ENCODE measurements at places on chromosomes 2 and 18.

- no peak for DNase-seq
Measured at GRCh38 chr2:119849838-119850565, 90.3 kb downstream of the PTPN4 start.

DNA sequence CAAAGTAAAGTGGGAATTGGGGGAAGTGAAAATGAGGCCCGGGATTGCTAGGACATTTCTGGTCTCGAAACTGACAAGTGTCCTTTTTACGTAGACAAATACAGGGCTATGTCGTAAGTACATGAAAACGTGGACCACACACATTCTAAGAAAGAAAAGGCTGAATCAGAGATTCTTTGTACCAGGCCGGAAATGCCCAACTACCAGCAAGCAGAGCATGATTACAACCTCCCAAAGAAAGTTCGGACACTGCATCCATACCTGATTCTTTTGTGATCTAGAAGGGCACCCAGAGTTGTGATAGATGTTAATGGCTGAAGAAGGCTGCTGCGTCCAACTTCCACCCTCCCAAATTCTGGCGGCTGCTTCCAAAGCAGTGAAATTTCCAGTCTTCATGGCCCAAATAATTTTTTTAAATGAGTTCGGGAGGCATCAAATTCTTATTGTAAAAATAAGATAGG lies 1.7 kb downstream of the RBMS1 start:
- no peak for DNase-seq

GRCh38 chr2:239929504-239929903 lies 95.6 kb downstream of the NDUFA10 start:
- no peak for DNase-seq

DNA sequence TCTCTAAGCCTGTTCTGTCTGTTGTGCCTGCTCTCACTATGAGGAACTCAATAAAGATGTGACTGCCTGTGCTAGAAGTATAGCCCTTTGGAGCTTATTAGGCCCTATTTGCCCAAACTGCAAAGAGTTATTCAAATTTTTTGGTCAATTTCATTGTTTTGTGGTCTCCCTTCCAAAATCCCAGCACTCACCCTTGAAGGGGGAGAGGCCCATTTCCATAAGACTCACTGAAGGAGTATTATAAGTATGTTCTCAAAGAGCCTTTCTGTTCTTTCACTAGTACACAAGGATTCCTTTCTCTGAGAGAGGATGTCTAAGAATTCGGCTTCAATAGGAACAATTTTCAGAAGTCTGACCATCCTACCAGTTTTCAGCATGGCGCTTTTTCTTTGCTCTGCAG lies 641.9 kb upstream of the REG3G start:
- no peak for DNase-seq

GRCh38 chr2:10441948-10442347 lies 6.2 kb downstream of the ODC1 start:
- DNase-seq, result no peak

- no peak for DNase-seq
Measured at GRCh38 chr2:147224070-147224469, 620.8 kb upstream of the ACVR2A start.

DNA sequence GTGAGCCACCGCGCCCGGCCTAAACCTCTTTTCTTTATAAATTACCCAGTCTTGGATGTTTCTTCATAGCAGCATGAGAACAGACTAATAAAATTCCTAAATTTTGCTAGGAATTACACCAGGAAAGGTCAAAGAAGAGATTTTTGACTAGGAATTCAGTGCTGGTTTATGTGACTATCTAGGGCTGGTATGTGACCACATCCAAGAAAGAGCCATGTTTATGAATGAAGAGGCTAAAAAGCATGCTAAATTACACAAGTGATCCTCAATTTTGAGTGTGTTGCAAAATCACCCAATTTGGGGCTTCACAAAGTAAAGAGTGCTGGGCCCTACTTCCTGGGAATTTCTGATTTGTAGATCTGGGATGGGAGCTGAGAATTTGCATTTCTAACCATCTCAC lies 123.6 kb downstream of the CSRNP3 start:
- DNase-seq, result no peak

DNA sequence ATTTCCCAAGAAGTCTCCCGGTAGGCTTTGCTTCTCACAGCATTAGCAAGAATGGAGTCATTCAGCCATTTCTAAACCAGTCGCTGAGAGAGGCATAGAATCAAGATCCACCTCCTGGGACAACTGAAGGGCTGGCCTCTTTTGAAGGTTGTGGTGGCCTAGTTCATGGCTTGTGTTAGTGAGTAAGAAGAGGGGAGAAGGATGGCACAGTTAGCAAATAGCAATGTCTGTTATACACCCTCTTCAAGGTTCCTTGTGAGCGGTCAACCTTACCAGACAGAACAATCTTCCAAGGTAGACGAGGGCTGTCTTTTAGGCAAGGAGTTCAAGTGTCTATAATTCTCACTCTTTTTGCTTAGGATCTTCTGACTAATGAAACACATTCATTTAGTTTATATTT lies 35.4 kb upstream of the DNAH7 start:
- DNase-seq, result no peak

- DNase-seq, result no peak
Measured at GRCh38 chr2:181374781-181375675, 82.2 kb upstream of the ITGA4 start.

- no peak for DNase-seq
Measured at GRCh38 chr18:79411614-79412526, 16.1 kb downstream of the NFATC1 start.

- DNase-seq, result no peak
Measured at GRCh38 chr2:10078704-10079265, 1.4 kb downstream of the CYS1 start.

GRCh38 chr2:7539760-7540159 lies 622.5 kb downstream of the RNF144A start:
- no peak for DNase-seq

DNA sequence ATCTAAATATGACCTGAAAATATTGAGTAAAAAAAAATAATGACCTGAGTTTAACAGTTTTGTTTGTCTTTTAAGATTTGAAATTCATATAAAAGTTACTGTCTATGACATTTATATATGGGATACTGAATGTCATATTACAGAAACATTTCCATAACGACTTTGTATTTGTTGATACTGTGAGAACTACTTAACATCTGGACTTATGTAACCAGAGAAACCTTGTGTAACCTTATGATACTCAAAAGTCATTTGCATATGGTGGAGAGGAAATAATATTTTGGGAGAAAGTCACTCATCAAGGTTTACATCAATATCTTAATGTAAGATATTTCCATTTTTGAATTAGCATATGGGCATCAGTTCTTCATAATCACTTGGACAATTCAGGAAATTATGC lies 12.6 kb downstream of the MFSD6 start:
- no peak for DNase-seq

GRCh38 chr2:128277961-128278681 lies 40.5 kb downstream of the HS6ST1 start:
- no peak for DNase-seq

DNA sequence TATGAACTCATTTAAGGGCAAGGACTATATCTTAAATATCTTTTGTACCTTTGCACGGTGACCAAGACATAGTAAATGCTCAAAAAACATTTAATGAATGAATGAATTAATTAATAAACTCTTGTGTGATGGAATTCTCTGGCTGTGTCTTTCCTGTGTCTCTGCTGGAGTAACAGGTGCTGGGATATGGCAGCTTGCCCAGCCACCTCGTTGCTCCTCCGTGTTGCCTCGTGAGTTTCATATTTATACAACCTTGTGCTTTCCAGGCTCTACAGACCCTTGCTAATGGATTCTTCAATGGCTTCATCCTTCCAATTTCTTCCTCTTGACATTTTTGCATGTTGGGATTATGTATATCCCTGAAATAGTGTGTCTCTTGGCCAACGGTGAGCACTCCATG lies 30.4 kb downstream of the CTAGE1 start:
- no peak for DNase-seq

DNA sequence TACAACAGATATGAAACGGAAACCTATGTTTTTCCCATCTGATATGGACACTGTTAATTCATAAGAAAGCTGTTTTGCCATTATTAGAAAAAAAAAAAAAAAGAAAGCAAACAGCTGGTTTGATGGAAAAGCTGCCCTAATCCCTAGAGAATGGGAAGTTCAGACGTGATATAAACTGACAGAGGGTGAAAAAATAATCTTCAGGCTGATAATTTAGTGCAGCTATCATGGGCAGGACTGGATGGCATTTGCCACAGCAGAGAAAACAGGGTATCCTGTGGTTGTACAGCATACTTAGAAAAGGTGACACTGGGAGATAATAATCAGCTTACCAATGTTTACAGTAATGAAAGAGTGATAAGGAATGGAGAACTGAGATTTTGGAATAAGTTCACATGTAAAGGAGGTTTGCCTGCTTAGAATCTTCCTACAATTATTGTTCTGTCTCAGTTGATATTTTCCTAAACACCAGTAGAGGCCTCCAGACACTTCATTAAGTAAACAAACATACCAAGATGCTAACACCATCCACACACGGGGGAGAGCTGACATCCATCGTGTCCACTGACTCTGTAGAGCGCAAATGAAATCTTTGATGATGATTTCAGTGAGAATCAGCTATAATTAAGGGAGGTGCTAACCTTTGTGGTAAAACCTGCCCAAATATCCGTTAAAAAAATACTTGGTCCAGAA lies 211.6 kb upstream of the MMADHC start:
- DNase-seq, result no peak

GRCh38 chr2:52452201-52452600 lies 1315.4 kb upstream of the CHAC2 start:
- DNase-seq, result no peak

DNA sequence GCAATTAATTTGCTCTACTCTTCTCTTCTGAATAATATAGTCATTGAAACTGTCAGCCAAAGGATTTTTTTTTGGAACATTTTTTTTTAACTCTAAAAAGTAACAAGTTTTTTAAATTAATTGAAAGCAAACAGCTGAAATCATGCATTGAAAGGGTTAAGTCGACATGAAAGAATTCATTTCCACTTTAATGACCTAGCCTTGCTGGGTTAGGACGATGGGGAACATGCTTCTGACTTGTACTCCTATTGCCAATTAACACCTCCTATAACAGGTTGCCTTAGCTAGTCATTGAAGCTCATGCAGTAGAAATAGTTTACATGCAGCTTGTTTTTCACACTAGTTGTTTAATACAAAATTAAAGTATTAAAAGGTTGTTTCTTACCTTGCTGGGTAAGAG lies 47.8 kb downstream of the PSMD14 start:
- no peak for DNase-seq

DNA sequence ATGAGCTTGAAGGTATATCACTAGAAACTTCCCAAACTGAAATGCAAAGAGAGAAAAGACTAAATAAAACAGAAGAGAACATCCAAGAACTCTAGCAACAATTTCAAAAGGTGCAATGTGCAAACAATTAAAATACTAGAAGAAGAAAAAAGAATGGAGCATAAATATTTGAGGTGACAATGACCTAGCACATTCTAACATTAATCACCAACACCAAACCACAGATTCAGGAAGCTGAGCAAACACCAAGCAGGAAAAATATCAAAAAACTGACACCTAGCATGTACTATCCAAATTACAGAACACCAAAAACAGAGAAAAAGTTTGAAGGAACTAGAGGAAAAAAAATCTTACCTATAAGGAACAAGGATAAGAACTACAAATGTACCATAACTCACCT lies 460.8 kb downstream of the IRS1 start:
- no peak for DNase-seq

- no peak for DNase-seq
Measured at GRCh38 chr18:43587538-43588153, 310.4 kb upstream of the SYT4 start.

- no peak for DNase-seq
Measured at GRCh38 chr2:162244541-162245031, 1.3 kb upstream of the FAP start.

DNA sequence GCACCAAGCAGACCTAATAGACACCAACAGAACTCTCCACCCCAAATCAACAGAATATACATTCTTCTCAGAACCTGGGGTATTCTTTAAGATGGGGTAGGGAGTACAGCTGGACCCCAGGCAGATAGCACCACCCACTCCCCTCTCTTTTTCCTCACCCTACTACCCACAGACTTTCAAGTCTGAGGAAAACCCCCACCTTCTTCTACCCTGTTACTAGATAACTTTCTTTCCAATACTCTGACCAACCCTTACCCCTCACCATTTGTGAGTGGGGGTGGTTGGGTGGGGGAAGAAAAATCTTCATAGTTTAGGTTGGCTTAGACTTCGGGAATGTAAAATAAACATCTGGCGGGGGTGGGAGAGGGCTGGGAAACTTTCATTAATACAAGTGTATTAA lies 20.3 kb upstream of the ZBTB14 start:
- DNase-seq, result no peak

GRCh38 chr2:30026091-30027055 lies 105.0 kb upstream of the ALK start:
- no peak for DNase-seq

All from stimulated activated CD4-positive, alpha-beta T cell treated with anti-CD3 and anti-CD28 coated beads, Interleukin-4, amount 100 ng/mL, for 48 hours (primary cell).